ENCODE measurements at places on chromosomes 12 and 14.

- no peak for DNase-seq
Observed at GRCh38 chr12:21330682-21331253, 3.9 kb downstream of the SLCO1A2 start.

DNA sequence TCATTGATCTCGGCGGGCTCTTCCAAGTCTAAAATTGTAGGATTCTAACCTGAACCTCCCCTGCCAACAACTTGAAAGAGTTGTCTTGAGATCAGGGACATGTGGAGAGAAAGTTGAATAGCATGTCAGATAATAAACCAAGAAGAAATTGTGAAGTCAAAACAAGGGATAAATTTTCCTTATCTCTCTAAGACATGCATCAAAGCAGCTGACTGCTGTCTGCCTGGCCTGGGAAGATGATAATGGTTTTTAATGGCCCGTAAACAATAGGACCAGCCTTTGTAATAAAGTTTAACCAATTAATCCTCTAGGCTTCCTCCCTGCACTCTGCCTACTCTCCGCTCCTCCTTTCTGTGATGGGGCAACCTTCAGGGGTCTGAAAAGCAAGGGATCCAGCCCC, 67.9 kb downstream of the DPF3 start:
- DNase-seq: no peak

- no peak for DNase-seq
Observed at GRCh38 chr12:76529226-76529918, 30.2 kb downstream of the OSBPL8 start.

DNA sequence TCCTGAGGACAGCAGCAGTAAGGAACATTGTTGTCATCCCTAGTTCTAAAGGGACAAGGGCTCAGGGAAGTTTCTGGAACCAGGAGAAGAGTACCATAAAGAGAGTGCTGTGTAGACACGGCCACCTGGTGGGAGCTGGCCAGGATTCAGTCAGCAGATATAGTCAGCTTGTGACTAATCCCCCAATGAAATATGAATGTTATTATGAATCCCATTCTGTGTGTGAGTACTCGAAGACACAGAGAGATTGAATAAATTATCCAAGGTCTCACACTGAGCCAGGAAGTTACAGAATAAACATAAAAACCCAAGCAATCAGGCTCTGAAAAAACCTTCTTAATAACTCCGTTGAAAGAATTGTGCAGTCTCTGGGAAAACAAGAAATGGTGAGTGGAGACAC, 1359.5 kb downstream of the AACS start:
- no peak for DNase-seq

DNA sequence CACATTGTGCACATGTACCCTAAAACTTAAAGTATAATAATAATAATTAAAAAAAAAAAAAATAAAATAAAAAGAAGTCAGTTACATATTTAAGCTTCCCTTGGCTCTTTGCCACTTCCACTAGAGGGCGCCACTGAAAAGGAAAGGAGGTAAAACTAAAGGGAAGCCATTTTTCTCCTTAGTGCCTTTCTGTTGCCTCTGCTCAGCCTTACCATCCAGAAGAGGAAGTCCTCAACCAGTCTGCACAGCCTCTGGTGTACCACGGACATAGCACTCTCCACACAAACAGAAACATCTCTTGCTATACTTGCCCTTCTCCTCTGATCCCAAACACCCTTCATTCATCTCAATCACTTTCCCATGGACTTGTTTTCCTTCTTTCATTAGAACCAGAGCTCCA, 169.0 kb upstream of the EEA1 start:
- DNase-seq: peak; percentile 63

GRCh38 chr14:61374284-61374683, 52.9 kb downstream of the PRKCH start:
- no peak for DNase-seq

DNA sequence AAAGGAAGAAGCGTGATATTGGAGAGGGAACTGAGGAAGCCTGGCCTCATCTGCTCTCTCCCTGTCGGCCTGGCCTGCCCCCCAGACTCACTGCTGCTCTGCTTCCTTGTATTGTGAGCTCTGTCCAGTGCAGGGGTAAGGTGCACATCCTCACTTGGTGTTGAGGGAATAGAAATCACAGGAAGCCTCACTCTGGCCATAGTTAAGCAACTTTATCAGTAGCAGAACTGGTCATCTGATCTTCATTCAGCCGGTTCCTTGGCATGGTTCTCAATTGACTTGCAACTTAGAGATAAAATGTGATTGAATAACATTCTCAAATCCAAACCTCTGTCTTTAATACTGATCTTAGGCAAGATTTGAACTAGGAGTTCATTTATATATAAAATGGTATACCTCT, 11.5 kb upstream of the CCDC175 start:
- DNase-seq: no peak

DNA sequence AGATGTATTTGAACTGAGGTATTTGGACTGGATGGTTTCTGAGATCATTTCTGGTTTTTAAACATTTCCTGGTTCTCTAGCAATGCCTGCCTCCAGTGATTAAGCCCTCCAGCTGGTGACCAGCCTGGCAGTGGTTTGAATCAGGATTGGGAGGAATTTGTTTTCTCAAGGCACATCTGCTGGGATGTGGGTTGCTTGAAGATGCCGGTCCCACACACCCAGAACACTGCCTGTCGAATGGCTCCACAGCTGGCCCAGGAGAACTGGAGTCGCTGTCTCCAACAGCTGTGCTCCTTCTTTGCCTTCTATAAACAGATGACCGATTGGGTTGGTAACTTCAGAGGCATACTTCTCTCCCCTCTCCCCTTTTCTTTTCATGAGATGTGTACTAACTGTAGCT, 258.0 kb upstream of the DDHD1 start:
- DNase-seq: no peak

DNA sequence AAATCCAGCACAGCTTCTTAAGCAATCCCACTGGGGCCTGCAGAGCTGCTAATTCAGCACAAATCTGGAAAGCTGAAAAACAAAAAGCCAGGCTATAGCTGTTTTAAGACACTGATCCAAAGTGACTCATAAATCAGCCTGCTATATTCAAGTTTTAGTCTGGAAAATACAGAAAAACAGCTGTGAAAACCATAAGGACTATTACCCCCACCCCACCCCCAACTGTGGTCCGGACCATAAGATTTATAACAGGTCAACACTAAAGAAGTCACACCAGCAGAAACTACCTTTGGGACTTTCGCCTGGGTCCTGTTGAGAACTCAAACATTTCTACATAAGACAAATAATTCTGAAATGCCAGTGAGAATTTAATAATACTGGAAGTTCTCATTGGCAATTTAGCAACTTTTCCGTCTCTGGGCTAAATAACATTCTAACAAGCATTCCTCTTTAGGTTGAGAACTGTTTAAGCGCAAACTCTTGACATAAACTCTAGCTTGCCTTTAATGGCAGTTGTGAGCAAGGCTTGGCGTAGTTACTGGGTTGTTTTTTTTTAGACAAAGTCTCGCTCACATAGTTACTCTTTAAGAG, 3.3 kb downstream of the LRIG3 start:
- DNase-seq: no peak

DNA sequence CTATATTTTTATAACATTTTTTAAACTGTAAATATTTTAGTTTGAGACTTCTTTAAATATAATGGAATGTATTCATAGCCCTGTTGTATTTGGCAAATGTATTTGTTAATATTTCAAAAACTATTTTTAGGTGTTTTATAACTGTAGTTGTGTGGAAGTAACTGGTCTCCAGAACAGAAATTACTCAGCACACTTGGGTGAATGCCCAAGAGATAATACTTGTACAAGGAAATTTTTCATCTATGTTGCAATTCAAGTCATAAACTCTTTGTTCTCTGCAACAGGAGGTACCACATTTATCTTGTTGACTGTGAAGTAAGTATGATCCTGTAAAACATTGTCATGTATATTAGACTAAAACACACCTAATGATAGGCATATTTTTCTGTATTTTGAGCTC, 72.8 kb downstream of the SLCO1B3 start:
- no peak for DNase-seq

GRCh38 chr12:72141381-72141780, 130.8 kb upstream of the TRHDE start:
- no peak for DNase-seq

- no peak for DNase-seq
Observed at GRCh38 chr12:69389831-69390230, 30.3 kb downstream of the YEATS4 start.

- DNase-seq: no peak
Observed at GRCh38 chr12:40697566-40698259, 5.5 kb downstream of the CNTN1 start.

All from activated CD4-positive, alpha-beta memory T cell treated with anti-CD3 and anti-CD28 coated beads, Interleukin-2, amount 10 ng/mL, durations not matched to agents 7 days and 5 days (primary cell).